ENCODE measurements at places on chromosomes 13 and 19.
A peak's percentile ranks its signal among the peaks of the same experiment; 100 is the strongest.

- no peak for DNase-seq
These were observed 6.9 kb upstream of the SULT2B1 start for GRCh38 chr19:48544856-48545750.

DNA sequence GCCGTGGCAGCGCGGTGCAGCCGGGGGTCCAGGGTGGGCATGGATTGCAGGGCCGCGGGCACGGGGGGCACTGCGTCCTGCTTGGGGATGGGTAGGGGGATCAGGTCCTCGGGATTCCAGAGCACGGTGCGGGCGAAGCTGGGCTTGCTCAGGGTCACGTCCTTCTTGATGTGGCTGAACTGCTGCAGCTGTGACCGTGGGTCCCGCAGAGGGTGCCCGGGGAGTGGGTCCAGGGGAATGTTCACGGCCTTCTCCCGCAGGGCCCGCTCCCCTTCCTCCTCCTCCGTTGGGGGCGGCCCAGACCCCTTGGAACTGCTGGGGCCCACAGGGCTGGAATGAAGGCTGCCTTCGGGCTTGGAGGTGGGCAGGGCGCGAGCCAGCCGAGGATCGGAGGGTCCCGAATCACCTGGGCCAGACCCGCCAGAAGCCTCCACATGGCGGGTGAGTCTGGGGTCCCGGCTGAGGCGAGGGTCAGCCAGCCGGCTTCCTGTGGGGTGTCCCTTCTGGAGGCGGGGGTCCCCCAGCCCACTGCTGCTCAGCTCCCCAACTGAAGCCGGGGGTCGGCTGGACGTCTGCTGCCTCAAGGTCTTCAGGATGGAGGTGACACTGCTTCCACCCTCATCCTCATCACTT is 18.9 kb upstream of the TMEM160 start:
- DNase-seq: no peak

- DNase-seq: no peak
These were observed 1.0 kb downstream of the MBNL2 start for GRCh38 chr13:97223037-97223710.

GRCh38 chr19:32674153-32674930 is 638 bp downstream of the ANKRD27 start:
- no peak for DNase-seq

DNA sequence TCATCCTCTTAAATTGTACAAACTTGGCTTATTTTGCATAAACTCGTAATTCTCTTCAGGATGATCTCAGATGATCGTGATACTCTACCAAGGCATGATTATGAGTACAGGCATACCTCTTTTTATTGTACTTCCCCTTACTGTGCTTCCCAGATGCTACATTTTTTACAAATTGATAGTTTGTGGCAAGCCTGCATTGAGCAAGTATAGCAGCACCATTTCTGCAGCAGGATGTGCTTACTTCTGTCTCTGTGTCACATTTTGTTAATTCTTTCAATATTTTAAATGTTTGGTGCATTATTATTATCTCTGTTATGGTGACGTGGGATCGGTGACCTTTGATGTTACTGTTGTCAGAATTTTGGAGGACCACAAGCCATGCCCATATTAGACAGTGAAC is 752.3 kb downstream of the PCDH9 start:
- DNase-seq: no peak

- DNase-seq: no peak
These were observed 105.6 kb downstream of the SPRY2 start for GRCh38 chr13:80235166-80235966.

- DNase-seq: peak; percentile 71
These were observed 8.0 kb downstream of the NAPSA start for GRCh38 chr19:50357178-50358100.

DNA sequence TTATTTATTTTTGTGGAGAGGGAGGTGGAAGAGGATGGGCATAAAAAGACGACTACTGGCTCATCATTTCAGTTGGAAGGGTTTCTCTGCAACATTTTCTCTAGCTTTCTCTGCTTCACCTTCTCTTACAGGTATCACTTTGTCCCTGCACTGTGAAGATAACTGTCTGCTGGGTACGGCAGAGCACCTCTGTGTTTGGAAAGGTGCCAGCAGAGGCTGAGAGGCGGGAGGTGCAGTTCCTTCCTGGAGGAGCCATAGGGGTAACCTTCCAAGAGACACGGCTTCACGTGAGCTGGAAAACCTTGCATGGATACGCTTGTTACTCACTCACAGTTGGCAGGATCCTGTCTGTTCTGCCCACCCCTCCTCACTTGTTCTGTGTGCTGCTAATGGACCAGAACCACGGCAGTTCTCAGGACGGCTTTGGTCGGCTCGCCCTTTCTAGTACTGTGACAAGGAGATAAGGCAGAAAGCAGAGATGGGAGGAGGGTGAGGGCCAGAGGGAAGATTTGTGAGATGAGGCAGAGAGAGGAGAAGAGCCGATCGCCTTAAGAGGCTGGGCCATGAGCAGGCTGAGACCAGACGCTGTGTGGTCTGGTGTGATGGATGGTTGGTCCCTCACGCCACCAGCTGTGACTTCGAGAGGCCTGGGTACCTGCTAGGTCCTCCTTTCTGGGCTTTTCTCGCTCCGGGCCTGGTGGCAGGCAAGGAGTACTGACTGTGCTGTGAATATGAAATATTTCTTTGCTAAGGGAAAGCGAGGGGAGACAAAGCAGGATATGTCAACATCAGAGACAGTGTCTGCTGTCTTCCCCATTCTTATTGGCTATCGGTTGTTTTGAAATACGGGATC is 66.8 kb downstream of the MRPL57 start:
- no peak for DNase-seq

GRCh38 chr13:83815598-83815997 is 66.7 kb downstream of the SLITRK1 start:
- no peak for DNase-seq

- no peak for DNase-seq
These were observed 743 bp upstream of the NDUFS7 start for GRCh38 chr19:1383017-1383311.

- DNase-seq: no peak
These were observed 125.9 kb downstream of the SIPA1L3 start for GRCh38 chr19:38032951-38033350.
